AG08396 (cell line): ENCODE measurements at places on chromosomes 13 and 19.
A peak's percentile ranks its signal among the peaks of the same experiment; 100 is the strongest.

- no peak for DNase-seq
Measured at GRCh38 chr13:75129331-75129730, 352.6 kb downstream of the TBC1D4 start.

DNA sequence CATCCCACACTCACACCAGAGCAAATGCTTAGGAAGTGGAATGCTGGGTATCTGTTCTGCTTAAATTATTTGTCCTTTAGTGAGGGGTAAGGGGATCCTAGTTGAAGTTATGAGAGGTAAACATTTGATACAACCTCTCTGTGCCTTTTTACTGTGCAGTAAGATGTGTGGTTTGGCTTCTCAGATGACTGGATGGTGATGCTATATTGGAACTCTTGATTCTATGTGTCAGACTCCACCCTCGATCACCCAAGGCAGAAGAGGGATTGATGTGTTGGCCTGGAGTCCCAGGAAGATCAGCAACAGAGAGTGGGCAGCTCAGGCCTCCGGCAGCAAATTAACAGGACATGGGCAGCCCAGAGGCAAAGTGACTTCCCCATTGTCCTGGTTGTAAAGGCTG, 66.7 kb downstream of the SIPA1L3 start:
- DNase-seq: no peak

GRCh38 chr13:44331446-44331845, 42.2 kb upstream of the SERP2 start:
- DNase-seq: no peak

GRCh38 chr13:29472332-29472961, 123.0 kb downstream of the SLC7A1 start:
- DNase-seq: peak; percentile 47

DNA sequence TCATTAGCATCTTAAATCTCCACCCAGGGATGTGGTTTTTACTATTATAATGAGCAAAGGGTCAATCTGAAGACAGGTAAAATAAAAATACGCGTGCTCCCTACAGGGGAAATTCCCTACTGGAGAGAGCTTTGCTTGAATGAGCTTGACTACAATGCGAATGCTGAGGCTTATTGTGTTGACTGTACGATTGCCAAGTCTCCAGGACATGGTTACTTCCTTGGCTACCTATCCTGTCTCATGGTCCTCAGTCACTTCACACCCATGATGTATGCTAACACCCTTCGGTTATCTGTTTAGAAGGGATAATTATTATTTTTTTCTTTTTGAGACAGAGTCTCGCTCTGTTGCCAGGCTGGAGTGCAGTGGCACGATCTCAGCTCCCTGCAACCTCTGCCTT, 61.7 kb downstream of the ZNF627 start:
- DNase-seq: no peak

DNA sequence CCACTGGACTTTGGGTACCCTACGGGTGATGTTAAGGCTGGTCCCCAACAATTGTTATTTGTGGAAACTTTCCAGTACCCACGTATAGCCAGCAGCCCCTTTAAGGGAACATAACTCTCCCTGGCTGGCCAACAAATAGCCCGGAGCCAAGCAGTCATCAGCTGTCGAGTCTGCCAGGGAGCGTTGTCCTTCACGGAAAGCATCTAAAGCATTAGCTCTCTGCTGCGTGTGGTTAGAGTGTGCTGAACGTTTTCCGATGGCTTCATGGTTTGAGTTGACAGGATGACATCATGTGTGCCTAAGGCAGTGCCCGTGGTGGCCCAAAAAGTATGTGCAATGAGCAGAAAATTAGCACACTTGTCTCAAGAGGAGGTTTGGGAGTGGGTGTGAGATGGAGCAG, 3.3 kb upstream of the ZNF556 start:
- no peak for DNase-seq

GRCh38 chr13:111422348-111422747, 101.9 kb downstream of the TEX29 start:
- DNase-seq: no peak

GRCh38 chr13:75705395-75705794, 69.3 kb downstream of the LMO7 start:
- peak; percentile 14 for DNase-seq

DNA sequence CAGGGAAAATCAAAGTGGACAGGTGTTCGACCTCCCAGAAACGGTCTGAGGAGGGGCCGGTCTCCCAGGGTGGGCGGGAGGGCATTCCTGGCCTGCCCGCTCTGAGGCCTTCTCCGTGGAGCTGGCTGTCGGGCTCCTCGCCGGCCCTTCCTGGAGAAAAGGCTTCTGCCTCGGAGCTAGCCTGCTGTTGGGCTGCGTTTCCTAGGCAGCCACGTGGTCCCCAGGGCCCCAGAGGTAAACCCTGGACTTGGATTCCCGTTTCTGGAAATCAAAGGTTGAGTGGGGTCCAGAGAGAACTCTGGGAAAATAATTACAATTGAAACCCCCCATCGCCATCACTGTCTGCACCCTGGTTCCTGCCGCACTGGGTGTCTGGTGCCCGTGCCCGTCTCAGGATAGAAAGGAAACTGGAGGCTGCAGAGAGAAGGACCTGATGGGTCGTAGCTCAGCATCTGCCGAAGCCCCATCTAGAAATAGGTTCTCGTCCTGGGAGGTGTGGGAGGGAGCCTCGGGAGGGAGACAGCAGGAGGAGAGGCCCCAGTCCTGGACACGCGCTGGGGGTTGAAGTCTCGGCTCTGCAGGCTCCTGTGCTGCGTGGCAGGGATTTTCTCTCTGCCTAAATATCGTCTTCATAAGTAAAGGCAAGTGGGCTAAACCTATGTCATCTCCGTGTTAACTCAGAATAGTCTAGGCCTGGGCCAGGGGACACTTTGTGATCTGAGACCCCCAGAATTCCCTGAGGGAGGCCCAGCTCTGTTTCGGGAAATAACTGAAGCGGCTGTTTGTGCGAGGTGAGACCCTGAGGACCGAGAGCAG, 7.7 kb upstream of the PROZ start:
- no peak for DNase-seq

DNA sequence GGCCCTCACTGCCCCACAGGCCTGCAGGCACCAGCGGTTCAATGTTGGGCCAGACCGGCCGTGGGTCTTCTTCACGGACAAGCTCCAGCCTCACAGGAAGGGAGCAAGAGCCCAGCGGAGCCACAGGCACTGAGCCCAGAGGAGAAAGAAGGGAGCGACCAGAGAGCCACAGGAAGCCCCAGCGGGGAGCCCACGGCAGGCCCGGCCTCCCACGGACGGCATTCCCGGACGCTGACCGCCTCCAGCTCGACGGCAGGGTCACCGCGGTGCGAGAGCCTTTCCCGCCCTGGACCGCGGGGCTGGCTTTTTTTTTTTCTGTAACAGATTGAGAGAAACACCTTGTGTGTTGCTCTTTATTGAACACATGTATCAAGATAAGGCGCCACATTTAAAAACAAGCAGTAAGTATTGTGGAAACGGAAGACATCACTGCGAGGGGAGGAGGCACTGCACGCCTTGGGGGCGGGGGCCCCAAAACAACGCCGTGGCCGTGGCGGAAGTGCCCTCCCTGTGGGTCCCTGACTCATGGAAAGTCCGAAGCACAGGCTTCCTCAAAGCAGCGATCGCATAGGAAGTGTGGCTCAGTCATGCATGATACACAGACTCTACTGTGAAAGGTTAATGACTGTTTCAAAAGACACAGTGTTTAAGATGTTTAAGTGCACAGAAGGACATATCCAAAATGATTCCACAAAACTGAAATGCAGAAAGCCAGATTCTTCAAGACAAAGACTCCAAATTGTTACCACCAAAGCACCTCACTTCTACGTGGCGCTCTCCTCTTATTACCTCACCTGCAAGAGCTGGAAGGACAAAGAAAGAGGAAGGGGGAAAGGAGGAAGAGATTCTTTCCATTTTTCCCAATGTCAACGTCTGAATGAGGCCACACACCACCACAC, 3.5 kb downstream of the RASA3 start:
- peak; percentile 87 for DNase-seq

DNA sequence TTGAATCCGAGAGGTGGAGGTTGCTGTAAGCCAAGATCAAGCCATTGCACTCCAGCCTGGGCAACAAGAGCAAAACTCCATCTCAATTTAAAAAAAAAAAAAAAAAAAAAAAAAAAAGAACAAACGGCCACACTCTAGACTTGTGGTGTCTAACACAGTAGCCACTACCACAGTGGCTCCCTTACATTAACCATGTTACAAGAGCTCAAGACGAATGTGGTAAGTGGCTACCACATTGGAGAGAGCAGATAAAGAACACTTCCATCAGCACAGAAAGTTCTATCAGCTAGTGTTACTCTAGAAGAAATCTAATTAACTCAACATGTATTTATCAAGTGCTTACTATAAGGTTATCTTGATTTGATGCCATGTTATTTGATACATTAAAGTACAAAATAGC, 11.5 kb downstream of the XPO4 start:
- DNase-seq: no peak
